ENCODE measurements at places on chromosomes 4 and X.

DNA sequence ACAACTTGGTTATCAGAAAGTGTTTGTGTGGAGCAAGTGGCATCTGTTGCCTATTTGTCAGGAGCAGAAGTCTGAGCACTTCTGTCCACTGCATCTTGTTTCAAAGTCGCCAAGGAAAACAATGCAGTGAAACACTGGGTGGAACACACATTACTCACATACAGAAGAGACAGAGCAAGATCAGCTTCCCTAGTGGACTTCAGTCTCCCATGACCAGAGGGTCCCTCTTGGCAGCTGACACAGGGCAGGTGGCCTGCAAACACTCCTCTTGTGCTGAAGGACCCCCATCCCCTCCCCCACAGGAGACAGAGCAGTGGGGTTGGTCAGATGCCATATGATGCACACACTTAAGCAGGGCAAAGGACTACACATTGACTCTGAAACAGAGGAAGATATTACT lies 3.6 kb upstream of the BBS12 start:
- DNase-seq, result no peak

- no peak for DNase-seq
Measured at GRCh38 chr4:31084806-31085416, 364.7 kb downstream of the PCDH7 start.

DNA sequence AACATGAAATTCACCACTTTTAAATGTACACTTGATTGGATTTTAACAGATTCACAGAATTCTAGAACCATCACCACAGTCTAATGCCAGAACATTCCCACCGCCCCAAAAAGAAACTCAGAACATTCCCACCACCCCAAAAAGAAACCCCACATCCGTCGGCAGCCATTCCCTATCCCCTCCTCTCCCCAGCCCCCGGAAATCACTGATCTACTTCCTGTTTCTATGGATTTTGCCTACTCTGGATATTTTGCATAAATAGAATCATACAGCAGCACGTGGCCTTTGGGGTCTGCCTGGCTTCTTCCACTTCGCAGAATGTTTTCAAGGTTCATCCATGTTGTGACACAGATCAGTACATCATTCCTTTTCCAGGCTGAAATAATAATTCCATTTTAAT lies 79.3 kb downstream of the PPP2R2C start:
- no peak for DNase-seq

DNA sequence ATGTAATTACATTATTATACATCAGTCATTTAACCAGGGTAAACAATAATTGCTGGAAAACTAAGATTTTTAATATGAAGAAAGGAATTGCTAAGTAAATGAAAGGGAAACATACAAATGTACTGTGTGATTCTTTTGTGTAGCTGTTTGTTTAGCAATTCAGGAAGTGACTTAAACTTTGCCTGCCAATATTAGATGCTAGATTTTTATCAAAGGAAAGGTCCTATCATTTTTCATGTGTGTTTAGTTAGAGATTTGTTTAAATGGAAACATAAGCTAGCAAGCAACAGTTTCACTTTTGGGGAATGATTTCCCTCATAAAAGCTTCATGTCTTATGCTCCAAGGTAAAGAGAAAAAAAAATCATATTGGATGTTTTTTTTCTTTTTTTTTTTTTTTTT lies 95.1 kb upstream of the LIMCH1 start:
- no peak for DNase-seq

- no peak for DNase-seq
Measured at GRCh38 chr4:28105271-28105859, 1244.7 kb downstream of the STIM2 start.

- DNase-seq, result peak; percentile 47
Measured at GRCh38 chrX:56564164-56564885, 898 bp downstream of the UBQLN2 start.

DNA sequence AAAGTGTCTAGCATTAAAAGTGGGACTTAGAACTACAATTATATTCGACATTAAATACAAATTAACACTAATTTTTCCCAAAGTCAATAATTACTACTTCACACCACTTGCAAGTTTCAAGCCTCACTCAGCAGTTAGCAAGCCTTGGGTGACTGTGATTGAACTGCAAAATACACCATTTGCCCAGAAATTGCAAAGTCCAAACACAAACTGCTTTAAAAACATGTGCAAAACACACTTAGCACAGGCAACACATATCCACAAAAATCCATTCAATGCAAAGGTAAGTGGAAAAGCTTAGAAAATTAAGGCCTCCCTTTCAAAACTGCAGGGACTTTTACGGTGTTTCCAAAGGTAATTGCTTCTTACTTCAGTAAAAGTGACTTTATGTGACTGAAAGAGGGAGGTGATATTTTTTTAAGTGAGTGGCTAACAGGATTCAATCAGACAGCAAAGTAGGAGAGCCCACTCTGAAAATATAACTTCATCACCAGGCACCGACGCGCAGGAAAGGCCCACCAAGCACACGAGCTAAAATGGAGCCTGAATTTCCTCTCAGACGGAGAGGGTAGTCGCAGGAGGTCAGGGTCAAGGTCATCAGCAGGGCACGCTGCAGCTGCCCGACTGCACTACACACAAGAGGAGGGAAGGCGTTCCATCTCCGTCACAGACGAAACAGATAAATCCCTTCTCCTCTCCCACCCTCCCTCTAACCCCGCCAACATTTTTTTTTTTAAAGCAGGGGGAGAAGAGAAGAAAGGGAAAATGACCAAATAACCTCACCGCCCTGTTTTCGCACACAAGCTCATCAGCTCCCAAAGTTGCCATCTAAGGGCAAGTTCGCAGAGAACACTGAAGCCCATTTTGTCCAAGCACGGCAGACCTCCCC lies 3.1 kb downstream of the ZNF827 start:
- DNase-seq, result peak; percentile 69

DNA sequence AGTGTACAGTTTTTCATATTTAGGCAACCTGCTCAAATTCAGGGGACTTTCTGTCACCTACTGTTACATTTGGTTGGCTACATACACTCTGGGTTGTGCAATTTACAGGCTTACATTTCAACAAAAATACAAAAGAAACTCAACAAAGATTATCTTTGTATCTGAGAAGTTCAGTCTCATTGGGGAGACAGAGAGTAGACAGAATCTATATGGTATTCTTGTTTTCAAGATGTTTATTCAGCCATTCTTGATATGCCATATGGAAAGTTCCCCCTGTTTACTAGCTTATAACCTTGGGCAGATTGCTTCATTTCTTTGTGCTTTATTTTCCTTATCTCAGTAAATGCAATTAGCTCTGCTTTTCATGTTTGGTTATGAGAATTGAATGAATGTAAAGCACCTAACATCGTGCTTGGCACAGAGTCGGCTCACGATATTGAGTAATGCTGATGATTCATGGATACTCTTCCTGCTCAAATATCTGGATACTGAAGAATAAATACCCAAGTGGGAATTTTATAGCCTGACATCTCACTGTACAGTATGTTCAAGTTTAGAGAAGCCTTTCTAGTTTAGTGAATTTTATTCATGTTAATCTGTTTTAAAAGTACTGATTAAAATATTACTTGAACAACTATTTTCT lies 96.5 kb upstream of the PACRGL start:
- no peak for DNase-seq

- DNase-seq, result no peak
Measured at GRCh38 chrX:124415115-124415800, 68.9 kb downstream of the SH2D1A start.

- DNase-seq, result no peak
Measured at GRCh38 chrX:154472685-154473632, 6.1 kb downstream of the LAGE3 start.

- no peak for DNase-seq
Measured at GRCh38 chrX:46587753-46588171, 14.2 kb downstream of the CHST7 start.

DNA sequence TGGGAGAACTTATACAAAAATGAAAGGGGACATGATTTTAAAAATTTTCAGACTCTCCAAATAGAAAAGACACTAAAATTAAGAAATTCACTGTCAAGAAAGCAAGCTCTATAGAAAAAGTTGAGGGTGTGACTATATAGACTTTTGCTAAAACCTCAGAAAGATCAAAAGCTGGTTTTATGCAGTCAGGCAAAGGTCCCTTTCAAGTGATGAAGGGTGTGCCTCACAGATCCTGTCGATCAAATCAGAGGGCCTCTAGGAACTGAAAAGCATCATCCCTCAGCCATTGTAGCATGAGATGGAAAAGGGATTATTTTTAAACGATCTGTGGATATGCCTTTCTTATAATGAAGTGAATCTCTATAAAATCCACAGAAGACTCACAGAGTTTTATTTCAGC lies 116.5 kb downstream of the FAM13A start:
- no peak for DNase-seq

- no peak for DNase-seq
Measured at GRCh38 chr4:163269869-163270268, 62.5 kb downstream of the NPY1R start.

DNA sequence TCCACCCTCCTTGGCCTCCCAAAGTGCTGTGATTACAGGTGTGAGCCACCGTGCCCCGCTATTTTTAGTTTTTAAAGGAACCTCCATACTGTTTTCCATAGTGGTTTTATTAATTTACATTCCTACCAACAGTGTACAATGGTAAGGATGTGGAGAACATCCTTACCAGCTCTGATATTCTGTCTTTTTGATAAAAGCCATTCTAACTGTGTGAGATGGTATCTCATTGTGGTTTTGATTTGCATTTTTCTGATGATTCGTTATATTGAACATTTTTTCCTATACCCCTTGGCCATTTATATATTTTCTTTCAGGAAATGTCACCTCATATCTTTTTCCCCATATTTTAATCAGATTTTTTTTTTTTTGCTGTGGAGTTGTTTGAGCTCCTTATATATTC lies 14.2 kb upstream of the TLR2 start:
- no peak for DNase-seq

- no peak for DNase-seq
Measured at GRCh38 chr4:82500435-82501153, 61.2 kb downstream of the TMEM150C start.

- no peak for DNase-seq
Measured at GRCh38 chr4:96035727-96036126, 195.8 kb downstream of the PDHA2 start.

DNA sequence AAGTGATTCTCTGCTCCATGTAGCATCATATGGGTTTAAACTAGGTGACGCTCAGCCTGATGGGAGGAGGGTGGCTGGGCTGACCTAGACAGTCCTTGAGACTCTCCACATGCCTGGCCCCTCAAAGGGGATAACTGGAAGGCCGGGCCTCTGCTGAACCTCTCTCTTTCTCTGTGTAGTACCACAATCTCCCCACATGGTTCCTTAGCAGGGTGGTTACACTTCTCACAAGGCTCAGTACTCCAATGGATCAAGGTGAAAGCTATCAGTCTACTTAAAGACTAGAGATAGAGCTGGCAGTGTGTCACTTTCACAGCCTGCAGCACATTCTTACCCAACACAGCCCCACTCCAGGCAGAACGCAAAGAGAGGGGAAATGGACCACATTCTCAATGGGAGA lies 80.4 kb downstream of the LDB2 start:
- DNase-seq, result no peak

DNA sequence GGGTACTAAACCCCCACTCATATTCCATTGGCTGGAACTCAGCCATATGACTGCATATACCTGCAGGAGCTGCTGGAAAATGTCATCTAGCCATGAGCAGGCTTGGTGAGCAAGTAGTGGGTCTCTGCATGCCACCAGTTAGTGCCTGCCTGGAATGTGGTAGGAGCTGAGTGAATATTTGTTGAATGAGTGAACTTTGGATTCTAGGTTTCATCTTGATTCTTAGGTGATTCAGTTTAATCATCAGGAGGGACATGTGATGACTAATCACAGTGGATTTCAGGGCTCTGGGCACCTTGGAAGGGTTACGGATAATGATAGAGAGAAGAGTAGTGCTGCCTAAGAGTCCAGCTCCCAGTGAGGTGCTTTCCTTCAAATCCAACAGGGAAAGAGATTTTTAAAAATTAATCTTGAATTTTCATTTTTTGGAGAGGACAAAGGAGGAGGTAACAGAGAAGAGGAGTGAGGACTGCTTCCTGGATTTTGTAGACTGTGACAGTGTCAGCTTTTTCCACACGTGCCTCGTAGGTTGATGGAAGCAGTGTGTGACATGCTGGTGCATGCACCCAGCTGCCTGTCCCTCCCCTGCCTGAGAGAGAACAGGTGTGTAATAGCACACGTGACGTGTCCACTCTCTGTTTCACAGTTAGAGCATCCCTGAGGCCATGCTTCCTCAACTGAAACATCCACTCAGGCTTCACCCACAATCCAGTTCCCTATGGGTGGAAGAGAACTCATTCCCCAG lies 30.4 kb downstream of the NHS start:
- no peak for DNase-seq

Data from right kidney (tissue), 9 donors.